ENCODE measurements at places on chromosomes 16 and 17.

- no peak for DNase-seq
Measured at GRCh38 chr17:72660274-72661115, 432.0 kb downstream of the SLC39A11 start.

- DNase-seq = no peak
Measured at GRCh38 chr17:75888484-75888883, 8.3 kb downstream of the TRIM65 start.

DNA sequence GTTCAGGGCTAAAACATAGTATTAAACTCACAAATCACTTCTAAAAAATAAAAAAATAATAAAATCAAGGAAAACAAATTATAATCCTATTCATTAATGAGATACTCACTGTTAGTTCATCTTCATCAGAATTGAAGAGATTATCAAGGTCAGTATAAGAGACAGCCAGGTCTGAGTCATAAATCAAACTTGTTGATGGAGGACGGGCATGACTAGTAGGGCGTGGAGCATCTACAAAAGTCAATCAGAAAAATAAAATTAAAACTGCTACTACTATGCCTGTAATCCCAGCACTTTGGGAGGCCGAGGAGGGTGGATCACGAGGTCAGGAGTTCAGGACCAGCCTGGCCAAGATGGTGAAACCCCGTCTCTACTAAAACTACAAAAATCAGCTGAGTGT is 59.1 kb upstream of the INTS2 start:
- no peak for DNase-seq

GRCh38 chr16:2206780-2207433 is 1.7 kb downstream of the MLST8 start:
- no peak for DNase-seq

DNA sequence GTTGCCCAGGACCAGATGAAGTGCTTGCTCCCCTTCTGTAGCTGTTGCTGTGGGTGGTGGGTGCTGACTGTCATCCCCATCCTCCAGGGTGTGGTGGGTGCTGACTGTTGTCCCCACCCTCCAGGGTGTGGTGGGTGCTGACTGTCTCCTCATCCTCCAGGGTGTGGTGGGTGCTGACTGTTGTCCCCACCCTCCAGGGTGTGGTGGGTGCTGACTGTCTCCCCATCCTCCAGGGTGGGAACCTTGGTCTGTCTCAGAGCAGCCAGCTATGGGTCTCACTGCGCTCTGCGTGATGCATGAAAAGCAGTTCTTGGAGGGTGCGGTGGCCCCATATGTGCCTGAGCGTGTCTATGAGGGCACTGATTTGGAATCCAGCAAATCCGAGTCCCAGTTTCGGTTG is 163.8 kb downstream of the RPTOR start:
- DNase-seq = no peak

DNA sequence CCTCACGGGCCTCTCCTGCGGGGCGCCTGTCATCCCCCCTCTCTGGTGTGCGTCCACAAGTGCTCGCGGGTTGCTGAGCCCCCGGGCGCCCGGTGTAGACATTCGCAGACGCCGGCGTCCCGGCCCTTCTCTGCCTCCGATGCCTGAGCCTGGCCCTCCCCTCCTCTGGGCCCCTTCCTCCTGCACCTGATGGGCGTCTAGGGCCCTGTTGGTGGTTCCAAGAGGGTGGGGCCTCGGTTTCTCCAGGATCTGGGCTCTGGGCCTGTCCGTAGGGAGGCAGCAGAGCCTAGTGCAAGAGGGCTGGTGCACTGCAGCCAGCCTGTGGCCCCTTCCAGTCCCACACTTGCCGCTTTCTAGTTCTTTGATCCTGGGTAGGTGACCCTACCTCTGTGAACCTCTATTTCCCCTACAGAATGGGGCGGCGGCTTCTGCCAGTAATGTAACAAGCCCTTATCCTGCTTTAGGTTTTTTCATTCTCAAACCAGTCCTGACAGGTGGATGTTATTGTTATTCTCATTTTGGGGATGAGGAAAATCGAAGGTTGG is 623 bp downstream of the E4F1 start:
- DNase-seq = peak; percentile 74

- DNase-seq = no peak
Measured at GRCh38 chr17:64747938-64748540, 85.9 kb upstream of the SMURF2 start.

GRCh38 chr17:73474370-73474988 is 162.7 kb upstream of the CDC42EP4 start:
- peak; percentile 34 for DNase-seq

DNA sequence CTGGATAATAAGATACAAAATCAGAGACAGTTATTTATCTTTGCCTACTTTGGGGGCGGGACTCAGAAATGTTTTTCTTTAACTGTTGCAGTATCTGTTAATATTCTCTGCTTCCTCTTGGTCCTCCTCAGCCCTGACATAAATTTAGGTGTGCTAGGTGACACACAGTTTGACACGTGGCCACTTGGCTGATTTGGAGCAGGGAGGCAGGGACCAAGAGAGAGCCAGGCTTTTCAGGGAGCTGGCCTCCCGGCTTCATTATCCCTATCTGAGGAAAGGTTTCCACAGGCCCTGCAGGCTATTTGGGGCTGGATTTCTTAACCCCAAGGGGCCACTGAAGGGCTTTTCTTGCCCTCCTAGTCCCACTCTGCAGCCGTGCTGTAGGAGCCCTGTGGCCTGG is 20.1 kb upstream of the NAT9 start:
- DNase-seq = no peak

- DNase-seq = no peak
Measured at GRCh38 chr16:35523991-35524390, 2064.6 kb downstream of the TP53TG3F start.

DNA sequence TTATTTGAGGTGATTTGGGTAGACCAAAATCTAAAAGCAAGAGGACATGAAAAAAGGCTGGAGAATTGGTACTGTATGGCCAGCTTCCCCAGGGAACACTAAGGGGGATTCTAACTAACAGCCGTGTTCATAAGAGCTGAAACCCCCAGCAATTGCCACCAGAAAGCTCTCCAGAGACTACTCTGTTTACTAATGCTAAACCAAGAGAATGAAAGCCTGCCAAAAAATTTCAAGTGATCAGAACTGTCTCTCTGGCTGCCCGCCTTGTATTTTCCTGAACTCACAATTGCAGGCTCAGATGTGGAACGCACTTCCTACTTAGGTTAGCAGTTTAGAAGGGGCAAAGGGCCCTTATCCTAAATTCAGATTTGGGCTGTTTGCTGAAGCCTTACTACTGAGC is 24.1 kb downstream of the MYH10 start:
- DNase-seq = no peak

DNA sequence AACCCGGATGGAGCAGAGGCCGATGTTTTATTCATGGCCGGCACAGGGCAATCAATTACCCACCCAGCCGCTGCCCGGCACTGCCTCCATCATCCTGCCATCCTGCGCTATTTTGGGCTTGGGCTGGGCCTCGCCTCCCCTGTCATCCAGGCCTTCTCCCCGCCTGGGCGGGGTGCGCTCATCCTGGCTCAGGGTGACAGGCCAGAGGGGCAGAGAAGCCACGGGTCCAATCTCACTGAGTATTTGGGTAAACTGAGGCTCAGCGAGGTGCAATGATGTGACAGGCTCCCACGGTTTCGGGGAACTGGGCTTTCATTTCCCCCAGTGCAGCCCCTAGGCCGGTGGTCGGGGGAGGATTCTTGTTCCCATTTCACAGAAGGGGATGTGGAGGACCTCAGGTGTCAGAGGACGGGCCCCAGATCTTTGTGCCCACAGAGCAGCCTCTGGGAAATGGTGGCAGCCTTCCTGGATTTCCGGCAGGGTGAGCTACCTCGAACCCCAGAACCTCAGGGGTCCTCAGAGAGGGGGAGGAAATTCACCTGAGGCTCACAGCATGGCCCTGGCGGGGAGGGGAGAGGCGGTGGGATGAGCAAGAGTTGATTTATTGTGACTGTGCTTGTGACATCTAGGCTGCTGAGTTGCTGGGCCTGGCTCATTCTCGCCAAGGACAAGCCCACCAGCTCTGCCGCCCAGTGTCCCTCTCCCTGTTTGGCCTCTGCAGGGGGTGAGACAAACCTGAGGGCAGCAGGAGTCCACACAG is 23.8 kb upstream of the KCNJ12 start:
- no peak for DNase-seq

- DNase-seq = no peak
Measured at GRCh38 chr17:57247261-57247660, 9.1 kb upstream of the MSI2 start.

All from ELF-1 (cell line).